ENCODE measurements at places on chromosomes 5 and 9.

- no peak overlapping the region for H3K4me3 ChIP-seq
- no peak for DNase-seq
- H3K27me3 ChIP-seq = no peaks in the 10 kb centered on the region
- H3K4me1 ChIP-seq = no peaks in the 10 kb centered on the region
Measured at GRCh38 chr5:40429258-40430100, 250.2 kb upstream of the PTGER4 start.

- H3K4me1 ChIP-seq = no peaks in the 10 kb centered on the region
- no peak for DNase-seq
- H3K27me3 ChIP-seq = no peaks in the 10 kb centered on the region
- H3K4me3 ChIP-seq = no peak overlapping the region
- H3K36me3 ChIP-seq = peaks cover 5% of the 10 kb centered on the region
- no peak overlapping the region for H3K27ac ChIP-seq
Measured at GRCh38 chr5:40447438-40447837, 232.3 kb upstream of the PTGER4 start.

DNA sequence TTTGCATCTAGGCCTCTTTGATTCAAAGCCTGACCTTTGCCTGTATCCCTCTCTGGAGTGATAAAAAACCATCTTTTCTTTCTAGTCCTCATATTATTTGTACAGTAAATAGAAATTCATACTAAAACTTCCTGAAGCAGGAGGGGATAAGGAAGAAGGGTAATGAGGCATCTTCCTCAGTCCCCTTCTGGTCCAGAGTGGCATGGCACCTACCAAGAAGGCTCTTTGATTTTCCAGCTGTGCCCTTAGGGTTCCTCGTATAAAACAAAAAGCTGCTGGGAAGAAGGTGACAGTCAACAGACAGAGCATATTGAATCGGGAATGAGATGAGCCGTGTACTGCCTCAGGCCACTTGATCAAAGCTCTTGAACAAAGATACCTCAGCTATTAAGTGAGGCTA is 71.9 kb upstream of the SPDL1 start:
- H3K27me3 ChIP-seq = peaks cover under 1% of the 10 kb centered on the region
- DNase-seq = no peak
- no peak overlapping the region for H3K4me3 ChIP-seq

GRCh38 chr5:88698290-88698689 is 184.7 kb downstream of the MEF2C start:
- H3K27me3 ChIP-seq = peaks cover 70% of the 10 kb centered on the region
- no peak overlapping the region for H3K4me3 ChIP-seq
- no peak overlapping the region for H3K27ac ChIP-seq
- H3K36me3 ChIP-seq = peaks cover 9% of the 10 kb centered on the region

- H3K36me3 ChIP-seq = no peaks in the 10 kb centered on the region
- peak overlapping the region; percentile 98 for H3K4me3 ChIP-seq
- H3K4me1 ChIP-seq = peaks cover 37% of the 10 kb centered on the region
- H3K27ac ChIP-seq = peak overlapping the region; percentile 98
- DNase-seq = no peak
- no peaks in the 10 kb centered on the region for H3K27me3 ChIP-seq
Measured at GRCh38 chr9:92325991-92326500, 293 bp downstream of the CENPP start.

DNA sequence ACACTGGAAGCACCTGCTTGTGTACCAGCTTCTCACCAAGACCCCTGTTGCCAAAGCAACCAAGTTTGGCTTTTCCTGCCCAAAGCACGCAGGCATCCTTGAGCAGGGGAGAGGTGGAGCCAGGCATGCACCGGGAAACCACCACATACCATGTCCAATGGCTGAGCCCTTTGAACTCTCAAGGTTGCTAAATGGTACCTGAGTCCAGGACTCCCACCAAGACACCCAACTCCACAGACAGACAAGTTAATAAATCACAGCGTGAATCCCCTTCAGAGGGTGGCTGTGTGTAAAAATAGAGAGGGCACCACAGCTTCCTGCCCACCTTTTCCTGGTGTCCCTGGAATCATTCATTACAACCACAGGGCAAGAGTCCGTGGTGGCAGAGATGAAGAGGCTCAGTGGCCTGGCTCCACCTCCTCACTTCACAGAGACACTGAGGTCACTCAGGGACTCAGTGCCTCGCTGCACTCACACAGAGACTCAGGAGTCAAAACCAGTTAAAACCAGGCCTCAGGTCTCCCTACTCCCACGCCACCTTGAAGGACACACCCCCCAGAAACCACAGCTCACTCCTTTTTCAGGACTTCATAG is 143.7 kb downstream of the C5orf15 start:
- H3K27ac ChIP-seq = peak overlapping the region; percentile 84
- no peaks in the 10 kb centered on the region for H3K27me3 ChIP-seq
- no peak for DNase-seq
- H3K4me3 ChIP-seq = peak overlapping the region; percentile 40
- H3K4me1 ChIP-seq = peaks cover 78% of the 10 kb centered on the region
- H3K36me3 ChIP-seq = no peaks in the 10 kb centered on the region

DNA sequence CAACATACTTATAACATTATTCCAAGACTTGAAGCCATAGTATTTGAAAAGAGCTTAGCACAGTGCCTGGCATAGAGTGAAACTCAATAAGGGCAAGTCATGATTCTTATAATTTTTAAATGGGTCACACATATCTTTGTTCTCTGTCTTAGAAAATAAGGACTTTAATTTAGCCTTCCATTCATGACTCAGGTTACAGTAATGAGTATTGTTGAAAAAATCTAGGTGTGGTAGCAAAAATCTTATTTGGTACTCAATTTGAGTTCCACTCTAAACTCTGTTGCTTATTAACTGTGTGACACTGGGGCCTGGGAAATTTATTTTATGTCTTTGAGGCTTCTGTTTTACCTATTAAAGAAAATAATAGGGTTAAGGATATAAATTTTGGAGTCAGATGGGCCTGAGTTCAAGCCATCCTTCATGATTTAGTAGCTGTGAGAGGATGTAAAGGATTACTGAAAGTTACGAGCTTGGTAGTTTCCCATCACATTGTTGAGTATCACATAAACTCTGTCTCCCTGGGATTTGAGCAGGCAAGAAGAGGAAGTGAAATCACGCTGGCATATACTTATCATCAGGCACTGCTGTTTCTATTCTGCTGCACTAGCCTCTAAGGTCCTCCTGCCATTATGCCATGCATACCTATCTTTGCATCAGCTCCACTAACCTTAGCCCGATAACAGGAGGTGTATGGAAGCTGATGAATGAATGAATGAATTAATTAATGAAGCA is 1.5 kb downstream of the SPINK9 start:
- H3K27ac ChIP-seq = no peak overlapping the region
- H3K4me1 ChIP-seq = no peaks in the 10 kb centered on the region
- peaks cover 14% of the 10 kb centered on the region for H3K36me3 ChIP-seq
- H3K4me3 ChIP-seq = no peak overlapping the region
